ENCODE measurements at places on chromosomes 16 and 17.

GRCh38 chr16:7405166-7405565 is 72.5 kb downstream of the RBFOX1 start:
- DNase-seq = no peak

DNA sequence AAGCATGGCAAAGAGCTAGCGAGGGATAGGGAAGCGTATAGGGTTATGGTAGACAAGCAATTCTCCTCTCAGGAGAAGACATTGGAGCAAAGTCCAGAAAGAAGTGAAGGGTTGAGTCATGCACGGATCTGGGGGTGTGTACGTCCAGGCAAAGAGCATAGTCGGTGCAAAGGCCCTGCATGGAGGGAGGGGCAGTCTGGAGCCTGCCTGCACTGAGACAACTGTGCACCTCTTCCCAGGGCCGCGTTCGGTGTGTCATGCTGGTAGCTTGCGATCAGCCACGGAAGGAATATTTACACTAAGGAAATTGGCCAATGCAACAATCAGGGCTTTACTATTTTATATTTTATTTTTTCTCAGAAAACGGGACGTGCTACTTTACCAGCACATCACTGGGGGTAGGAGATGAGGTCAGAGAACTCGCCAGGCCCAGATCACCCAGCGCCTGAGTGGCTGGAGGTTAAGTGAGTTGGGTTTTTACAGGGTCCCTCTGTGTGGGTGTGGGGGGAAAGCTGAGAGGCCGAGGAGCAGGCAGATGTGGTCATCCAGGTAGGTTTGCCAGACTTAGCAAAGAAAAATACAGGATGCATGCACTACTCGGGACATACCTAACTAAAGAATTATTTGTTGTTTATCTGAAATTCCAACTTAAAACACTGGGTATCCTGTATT is 6.7 kb upstream of the B9D1 start:
- no peak for DNase-seq

- no peak for DNase-seq
Observed at GRCh38 chr16:22278441-22279230, 18.6 kb upstream of the POLR3E start.

DNA sequence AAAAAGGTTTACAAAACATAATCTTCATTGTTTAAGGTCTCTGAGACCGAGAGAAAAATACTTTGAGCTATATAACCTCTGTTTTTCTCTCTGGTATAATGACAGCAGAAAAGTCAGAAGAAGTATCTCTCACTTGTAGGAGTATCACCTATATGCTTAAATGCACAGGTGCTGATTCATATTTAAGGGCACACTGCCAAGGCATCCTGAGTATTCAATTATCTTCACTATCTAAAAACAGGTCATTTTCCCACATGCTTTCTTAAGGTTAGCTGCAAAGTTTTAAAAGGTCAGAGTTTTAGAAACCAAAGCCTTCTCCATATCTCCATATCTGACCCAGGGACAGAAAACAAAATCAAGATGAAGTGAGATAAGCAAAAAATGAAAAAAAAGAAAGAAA is 99.3 kb upstream of the C17orf78 start:
- no peak for DNase-seq

DNA sequence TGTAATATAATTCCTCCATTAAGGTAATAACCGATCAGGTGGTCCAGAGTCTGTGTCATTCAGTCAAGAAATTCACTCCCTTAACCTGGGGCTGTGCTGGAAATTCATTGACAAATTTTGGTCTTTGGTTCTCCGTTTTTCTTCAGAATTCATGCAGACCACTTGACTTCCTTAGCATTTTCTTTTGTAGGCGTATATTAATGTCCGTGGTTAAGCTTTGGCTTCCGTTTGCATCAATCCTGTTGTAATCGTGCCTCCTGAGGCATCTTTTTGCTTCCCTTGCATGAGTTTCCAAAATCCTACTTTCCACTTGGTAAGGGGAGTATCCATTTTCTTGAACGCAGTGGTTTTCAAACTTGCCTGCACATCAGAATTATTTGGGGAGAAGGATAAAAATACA is 9.0 kb downstream of the LRRC37B start:
- no peak for DNase-seq

GRCh38 chr17:44556832-44557606 is at the start of gene FZD2:
Gene FZD2 (plus strand): TSS chr17:44557484. CDS start chr17:44557689, 205 bp downstream.
- peak; percentile 99 for DNase-seq

DNA sequence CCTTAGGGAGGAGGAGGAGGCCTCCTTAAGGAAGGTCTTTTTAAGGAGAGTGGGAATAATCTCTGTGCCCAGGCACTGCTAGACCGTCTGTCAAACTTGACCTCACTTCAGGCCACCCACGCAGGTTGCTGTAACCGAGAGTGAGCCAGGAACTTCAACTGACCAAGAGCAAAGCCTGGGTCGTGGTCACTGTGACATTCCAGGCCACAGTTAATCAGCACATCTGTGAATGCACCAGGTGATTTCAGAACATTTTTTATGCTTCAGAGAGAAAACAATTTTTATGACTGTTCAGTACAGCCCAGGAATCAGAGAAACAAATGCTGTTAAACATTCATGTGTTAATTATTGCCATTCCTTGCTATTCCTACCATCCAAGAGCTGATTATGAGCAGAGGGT is 226.6 kb upstream of the ASIC2 start:
- no peak for DNase-seq

DNA sequence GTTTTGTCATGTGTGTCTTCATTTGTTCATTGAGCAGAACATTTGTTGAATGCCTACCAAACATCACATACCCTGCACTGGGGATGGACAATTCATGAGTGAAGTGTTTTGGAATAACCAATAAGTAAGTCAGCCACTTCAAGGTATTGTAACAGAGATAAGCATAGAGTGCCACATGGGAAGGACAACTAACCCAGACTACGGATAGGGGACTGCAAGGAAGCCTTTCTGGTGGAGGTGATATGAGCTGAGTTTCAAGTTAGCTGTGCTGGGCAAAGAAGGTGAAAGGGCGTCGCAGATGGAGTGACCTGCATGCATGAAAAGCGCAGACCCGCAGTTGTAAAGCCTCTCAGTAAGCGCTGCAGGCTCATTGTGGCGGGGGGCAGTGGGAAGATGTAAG is 78.8 kb downstream of the TNRC6C start:
- no peak for DNase-seq

- DNase-seq = no peak
Observed at GRCh38 chr17:20123209-20123608, 114.0 kb downstream of the SPECC1 start.

- peak; percentile 22 for DNase-seq
Observed at GRCh38 chr17:15942207-15942833, 2.6 kb upstream of the ADORA2B start.

- no peak for DNase-seq
Observed at GRCh38 chr16:74738816-74739215, 35.8 kb downstream of the FA2H start.

DNA sequence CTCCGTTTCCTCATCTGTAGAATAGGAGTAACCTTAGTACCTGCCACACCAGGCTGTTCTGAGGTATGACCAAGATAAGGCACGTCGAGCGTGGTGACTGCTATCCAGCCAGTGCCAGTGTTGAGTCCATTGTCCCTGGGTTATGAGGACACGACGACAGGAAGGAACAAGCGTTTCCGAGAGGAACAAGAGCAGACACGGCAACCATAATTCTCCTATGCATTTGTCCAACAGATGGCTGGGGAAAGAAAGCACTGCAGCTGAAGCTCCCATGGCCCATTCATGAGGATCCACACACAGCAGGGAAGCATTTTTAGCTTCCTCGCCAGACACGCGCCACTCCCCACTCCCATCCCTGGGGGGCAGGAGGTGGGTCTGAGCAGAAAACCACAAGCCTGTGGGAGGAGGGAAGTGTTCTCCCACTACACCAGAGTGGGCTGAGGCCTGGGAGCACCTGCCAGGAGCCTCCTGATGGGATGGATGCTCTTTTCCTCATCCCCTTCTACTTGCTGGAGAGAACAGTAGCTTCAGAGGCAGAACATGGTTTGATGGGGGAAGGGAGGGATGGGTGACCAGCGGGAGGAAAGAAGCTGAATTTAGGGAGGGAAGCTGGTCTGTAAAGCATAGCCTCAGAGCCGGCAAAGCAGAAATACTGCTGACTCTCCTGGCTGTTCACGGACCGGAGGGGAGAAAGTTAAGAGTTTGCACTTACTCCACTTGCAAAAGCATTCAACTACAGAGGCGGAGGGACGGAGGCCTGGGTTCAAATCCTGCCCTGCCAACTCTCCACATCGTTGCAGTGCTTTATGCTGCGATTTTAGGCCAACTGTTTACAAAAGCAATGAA is 2.7 kb downstream of the COTL1 start:
- no peak for DNase-seq

DNA sequence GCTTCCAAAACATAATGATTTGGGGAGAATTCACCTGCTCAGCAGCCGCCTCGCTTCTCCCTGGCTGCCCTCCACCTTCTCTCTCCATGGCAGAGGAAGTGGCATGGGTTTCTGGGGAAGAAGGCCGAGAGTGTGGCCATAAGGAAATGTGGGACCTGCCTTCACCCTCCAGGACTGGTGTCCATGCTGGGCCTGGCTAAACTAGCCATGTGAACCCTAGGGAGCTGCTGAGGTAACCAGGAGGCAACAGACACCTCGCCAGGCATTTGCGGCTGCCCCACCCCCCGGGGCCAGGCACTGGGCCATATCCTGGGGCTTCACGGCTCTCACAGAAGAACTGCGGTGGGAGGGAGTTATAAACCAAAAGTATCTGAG is 9.9 kb upstream of the CMTM4 start:
- no peak for DNase-seq

- DNase-seq = peak; percentile 79
Observed at GRCh38 chr17:41894791-41895331, 23.9 kb downstream of the ACLY start.

GRCh38 chr16:53817117-53817755 is 113.3 kb downstream of the FTO start:
- DNase-seq = peak; percentile 95

DNA sequence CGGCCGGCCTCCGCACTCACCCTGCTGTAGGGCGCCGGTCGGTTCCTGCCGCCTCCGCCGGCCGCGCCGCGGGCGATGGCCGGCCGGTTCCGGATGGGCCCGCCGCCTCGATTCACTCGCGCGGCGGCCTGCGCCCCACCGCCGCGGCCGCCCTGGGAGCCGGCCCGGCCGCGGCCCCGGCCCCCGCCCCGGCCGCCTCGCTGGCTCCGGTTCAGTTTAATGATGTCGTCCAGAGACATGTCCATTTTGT is 158 bp downstream of the ALYREF start:
- DNase-seq = no peak

- DNase-seq = no peak
Observed at GRCh38 chr17:44374306-44375195, 10.9 kb upstream of the FAM171A2 start.

DNA sequence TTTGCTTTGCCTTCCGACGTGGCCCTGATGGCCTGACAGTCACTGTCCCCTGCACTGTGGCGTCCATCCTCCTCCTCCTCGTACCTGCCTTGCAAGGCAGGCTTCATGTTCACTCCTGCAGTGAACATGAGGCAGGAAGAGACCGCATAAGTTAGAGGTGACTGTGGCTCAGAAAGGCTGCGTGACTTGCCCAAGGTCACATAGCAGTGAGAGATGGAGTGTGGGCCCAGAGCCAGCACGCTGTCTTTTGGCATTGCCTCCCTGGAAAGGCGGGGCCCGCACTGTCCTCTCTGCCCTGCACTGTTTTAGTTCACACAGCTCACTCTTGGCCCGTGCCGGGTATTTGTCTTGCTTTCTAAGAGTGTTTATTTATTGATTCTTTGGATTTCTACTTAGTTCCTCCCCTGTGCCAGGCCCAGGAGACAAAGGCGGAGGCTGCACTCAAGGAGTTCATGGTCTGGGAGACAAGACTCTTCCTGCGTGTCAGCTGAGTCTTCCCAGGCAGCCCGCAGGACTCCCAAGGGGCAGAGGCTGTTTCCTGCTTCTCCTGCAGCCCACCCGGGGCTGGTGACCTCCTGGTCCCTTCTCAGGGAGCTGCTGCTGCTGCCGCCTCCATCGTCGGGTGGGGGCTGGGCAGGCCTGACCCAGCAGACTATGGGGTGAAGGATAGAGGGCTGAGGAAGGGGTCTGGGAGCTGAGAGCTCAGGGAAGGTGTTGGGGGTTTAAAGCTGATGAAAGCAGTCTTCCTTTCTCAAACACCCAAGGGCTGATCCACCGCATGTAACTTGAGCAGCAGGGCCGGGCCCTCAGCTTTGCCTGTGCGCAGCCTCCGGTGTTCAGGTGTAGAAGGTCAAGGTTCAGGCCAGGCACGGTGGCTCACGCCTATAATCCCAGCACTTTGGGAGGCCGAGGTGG is 12.7 kb downstream of the CYGB start:
- peak; percentile 37 for DNase-seq

DNA sequence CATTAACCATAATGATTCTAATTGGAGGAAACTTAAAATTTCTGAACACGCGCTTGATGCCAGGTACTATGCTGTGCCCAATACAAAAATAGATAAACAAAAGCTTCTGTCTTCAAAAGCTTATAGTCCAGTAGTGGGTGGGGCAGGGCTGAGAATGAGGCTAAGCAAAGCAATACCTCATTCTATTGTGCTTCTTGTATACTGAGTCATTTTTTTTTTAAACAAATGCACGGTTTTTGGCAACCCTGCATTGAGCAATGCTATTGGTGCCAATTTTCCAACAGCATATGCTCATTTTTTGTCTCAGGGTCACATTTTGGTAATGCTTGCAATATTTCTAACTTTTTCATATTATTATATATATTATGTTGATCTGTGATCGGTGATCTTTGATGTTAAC is 34.7 kb upstream of the HNF1B start:
- DNase-seq = peak; percentile 73

DNA sequence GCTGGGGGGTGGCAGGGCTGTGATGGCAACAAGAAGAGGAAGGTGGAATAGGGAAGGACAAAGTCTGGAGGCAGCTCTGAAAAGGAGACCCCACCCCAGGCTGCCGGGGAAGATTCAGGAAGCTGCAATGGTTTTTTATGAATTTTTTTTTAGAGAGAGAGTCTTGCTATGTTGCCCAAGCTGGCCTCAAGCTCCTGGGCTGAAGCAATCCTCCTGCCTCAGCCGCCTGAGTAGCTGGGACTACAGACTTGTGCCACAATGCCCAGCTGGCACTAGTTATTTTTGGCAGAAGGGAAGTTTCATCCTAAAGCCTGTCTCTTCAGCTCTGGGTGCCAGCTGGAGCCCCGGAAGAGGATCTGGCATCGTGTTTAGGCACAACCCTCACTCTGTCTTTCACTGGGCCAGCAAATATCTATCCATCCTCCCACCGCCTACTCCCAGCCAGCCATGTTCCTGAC is 1.3 kb upstream of the CES3 start:
- no peak for DNase-seq

- peak; percentile 63 for DNase-seq
Observed at GRCh38 chr16:56910654-56911539, 21.0 kb upstream of the HERPUD1 start.
